ENCODE measurements at places on chromosomes 11 and 22. TPM values are rescaled to one million over a fixed set of nuclear protein-coding genes. Genes with fewer than 3 reads are reported as not detected.

PGA5 gene
- total RNA-seq: 2.0 TPM

TSSK2 gene
- total RNA-seq: not detected

CLMP gene
- 65.3 TPM for total RNA-seq

IZUMO1R gene
- not detected for total RNA-seq

SYT8 gene
- 0.13 TPM for total RNA-seq

SCUBE2 gene
- 0.11 TPM for total RNA-seq

LMO1 gene
- not detected for total RNA-seq

DNA sequence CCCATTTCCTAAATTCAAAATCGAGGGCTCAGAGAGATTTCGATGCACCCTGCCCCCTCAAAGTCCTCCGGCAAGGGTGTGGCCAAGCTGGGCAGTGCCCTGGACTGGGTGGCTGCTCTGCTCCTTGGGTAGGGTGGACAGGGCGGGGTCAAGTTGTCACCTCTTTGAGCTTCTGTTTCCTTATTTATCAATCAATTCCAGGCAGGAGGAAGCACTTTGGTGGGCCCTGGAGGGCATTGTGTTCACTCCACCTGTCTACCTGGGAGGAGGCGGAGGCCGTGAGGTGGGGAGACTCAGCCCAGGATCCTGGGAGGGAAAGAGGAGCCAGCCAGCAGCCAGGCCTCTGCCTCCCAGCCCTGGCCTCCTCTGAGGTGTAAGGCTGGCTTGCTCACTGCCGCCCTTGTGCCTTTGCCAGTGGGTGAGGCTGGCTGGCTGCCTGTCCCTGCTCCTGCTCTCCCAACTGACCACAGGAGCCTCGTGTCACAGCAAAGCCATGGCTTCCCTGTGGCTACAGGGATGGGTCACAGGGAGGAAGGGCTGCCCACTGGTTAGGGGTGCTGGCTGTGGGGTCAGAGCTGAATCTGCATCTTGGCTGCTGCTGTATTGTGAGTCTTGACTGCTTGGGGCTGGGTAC lies 25.5 kb upstream of the SHISAL1 start:
- no peak for DNase-seq

DNA sequence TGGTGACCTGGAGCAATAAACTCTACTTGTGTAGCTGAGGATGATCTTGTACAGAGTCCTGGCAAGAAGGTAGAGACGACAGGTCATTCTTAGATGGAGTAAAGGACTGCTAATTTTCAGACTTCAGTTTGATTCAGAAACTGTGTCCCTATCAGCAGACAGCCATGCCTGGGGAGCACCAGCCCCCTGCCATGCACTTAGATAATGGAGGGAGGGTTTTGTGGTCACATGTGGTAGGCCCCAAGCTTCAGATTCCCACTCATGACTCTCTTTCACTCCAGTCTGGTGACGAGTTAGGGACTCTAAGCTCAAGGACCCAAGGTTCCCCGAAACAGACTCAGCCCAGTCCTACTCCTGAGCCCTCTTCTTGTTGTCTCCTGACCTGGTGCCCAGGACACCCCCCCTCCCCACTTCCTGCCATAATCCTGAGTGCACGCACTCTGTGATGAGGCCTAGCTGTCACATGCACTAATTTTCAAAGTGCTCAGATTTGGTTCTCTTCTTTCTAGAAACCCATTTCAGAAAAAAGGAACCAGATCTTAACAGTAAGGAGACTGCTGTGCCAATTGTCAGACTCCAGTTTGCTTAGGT lies 10.2 kb upstream of the AMPD3 start:
- DNase-seq: no peak

DNA sequence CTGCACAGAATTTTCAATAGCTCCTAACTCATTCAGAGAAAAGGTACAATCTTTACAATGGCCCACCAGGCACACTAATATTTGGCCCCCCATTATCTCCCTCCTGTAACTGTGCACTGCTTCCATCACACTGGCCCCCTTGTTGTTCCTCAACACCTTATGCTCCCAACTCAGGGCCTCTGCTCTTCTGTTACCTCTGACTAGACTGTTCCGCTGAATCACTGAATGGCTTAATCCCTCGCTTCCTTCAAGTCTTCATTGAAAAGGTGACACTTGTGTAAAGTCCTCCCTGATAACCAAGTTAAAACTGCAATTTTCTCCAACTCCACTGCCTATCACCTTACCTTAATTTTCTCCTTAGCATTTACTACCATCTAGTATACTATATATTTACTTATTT lies 21.8 kb downstream of the PIK3C2A start:
- no peak for DNase-seq

DNA sequence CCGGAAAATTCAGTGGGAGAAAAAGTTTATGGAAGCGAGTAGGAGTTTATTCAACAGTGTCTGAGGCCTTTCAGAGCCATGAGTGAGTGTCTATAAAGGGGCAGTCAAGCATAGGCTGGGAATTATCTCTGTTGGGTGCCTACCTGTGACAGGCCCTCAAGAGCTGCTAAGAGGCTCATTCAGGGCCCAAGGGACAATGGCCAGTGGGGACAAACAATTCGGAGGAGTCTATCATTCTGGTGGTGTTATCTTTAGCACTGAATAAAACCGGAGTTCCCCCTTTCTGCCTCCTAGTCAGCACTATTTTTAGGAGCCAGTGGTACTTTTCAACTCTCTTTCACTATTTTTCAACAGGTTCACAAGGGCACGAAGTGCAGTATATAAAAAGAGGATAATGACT lies 89.5 kb upstream of the HTATIP2 start:
- DNase-seq: no peak

- DNase-seq: no peak
Measured at GRCh38 chr22:27283714-27284113, 517.8 kb downstream of the MN1 start.

- peak; percentile 49 for DNase-seq
Measured at GRCh38 chr11:114478768-114479167, 39.5 kb downstream of the REXO2 start.

DNA sequence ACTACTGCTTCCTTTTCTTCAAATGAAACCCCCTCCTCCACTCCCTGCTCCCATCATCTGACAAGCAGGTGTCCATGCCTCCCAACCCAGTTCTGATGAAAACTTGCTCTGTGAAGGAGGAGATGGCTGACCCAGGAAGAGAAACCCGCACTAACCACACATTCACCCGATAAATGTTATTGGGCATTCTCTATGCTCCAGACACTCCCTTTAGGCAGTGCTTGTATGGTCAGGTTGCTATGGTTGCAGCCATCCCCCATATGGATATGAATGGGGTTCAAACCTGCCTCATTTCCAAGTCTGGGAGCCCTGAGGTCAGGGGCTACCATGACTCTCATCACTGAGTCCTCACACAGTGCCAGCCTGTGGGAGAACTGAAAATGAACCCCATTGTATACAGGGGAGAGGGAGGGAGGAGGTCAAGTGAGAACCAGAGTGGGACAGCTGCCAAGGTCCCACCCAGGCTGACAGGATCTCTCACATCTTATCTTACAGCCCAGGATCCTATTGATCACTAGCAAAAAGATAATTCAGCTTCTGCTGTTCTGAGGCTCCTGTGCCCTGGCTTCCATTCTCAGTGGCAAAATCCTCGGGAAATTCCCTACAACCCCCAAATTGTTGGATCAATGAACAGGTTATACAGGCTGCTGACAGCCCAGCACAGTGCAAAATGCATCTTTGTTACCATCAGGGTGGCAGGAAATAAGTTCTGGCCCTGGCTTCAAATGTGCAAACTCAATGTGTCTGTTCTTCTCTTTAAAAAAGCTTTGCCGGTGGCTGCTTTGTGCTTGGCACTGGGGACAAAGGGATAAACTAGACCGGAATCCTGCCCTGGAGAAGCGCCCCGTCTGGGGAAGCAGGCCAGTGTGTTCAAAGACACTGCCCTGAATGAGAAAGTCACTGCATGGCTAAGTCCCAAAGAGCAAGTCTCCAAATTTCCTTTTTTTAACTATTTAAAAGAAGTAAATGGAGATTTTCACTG lies 22.7 kb upstream of the ACER3 start:
- no peak for DNase-seq

DNA sequence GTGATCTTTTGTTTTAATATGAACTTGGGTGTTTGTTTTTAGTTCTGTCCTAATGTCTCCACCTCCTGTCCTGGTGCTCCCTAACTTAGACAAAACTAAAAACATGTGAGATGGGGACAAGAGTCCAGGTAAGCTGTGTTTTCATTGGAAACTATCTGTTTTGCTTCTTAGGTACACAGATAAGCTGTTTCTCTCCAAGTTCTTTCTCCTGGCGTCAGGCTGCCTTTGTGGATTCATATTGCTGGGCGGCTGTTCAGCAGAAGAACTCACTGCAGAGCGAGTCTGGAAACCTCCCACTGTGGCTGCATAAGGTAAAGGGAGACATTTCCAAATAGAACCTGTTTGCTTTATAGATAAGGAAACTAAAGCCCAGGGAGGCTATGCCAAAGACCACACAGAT lies 24.7 kb downstream of the PANX1 start:
- DNase-seq: no peak

DNA sequence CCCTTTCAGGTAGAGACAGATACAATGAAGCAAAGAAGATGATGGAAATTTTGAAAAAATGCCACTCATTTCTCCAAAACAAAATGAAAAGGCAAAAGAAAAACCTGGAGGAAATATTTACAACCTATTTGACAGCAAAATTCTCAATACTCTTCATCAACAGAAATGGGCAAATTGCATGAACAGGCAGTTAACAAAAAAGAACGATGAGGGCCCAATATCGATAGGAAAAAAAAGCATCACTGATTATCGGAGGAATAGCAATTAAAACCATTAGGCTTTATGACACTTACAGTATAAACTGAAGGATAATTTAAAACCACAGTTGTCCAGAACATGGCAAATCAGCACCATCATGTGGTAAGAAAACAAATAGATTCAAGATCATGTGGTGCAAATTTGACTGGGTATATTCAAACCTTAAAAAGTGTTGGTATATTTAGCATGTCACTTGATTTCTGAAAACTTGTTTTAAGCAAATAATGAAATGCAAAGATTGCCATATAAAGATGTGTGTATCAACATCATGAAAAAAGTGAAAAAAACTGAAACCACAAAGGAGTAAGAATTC lies 222.9 kb downstream of the BRD1 start:
- DNase-seq: no peak

- DNase-seq: no peak
Measured at GRCh38 chr11:65553301-65554001, 4.7 kb downstream of the LTBP3 start.

DNA sequence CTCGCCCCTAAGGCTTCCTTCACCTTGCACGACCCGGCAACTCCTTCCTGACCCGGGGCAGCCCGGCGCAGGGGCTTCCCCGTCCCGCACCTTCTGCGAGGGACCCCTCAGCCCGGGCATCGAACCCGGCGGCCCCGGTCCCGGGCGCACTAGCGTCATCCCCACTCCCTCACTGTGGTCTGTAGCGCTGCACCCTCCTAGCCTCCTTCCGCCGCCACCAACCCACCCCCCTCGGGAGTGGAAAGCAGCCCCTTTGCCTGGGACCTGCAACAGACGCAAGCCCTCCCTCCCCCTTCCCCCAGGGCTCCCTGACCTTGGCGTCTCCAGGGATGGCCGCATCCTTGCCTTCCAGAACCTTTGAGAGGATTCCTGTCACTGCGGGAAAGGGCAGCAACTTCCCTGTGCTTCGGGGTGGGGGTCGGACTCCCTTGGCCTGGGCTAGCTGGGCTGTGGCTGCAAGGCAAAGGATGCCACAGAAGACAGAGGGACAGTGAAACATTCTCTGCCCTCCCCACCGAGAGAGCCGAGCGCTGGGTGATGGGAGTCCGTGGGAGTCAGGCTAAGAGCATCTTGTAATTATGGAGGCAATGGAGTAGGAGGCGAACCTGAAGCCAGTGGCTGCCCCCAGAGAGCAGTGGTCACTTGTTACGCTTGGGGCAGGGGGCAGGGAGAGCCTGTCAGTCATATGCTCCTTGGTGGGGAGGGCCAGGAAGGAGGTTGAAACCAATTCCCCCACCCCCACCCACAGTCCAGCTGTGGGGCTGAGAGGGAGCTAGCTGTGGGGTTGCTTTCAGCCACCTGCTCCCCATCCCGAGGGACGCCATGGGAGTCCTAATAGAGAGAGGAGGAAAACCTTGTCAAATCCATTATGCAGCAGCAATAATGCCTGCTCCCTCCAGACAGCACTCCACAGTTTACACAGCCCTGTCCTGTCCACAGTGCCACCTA lies 920 bp downstream of the TMEM132A start:
- no peak for DNase-seq

DNA sequence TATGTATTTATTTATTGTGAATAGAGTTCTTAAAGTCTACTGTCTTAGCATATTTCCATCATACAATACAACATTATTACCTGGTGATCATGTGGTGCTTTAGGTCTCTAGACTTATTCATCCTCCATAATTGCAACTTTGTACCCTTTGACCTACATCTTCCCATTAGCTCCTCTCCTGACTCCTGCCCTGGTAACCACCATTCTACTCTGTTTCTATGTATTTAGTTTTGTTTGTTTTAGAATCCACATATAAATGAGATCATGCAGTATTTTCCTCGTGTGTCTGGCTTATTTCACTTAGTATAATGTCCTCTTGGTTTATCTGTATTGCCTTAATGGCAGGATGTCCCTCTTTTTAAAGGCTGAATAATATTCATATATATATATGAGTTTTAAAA lies 22.7 kb downstream of the NCAM1 start:
- DNase-seq: no peak

- DNase-seq: no peak
Measured at GRCh38 chr11:87174870-87175269, 137.1 kb downstream of the TMEM135 start.

GRCh38 chr22:19067696-19068348 lies 54.4 kb downstream of the DGCR2 start:
- no peak for DNase-seq

- DNase-seq: peak; percentile 61
Measured at GRCh38 chr11:88604260-88604659, 266.7 kb upstream of the CTSC start.

DNA sequence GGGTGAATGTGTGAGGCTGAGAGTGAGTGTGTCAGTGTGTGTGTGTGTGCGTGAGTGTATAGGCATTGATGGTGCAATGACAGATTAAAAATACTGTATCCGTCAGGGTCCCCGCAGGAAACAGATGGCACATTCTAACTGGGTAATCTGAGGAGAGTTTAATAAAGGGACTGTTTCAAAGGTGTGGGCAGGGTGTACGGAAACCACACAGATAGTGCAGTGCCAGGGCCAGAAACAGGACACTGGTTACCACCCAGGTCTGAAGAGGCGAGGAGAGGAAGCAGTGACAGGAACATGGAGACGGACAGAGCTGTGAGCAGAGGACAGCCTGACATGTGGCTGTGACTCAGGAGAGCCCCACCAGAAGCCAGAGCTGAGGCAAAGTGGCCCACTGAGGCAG lies 16.5 kb downstream of the P2RX3 start:
- DNase-seq: no peak

Measured in LHCN-M2 (cell line).